ENCODE measurements at places on chromosomes 4 and X. TPM values are rescaled to one million over a fixed set of nuclear protein-coding genes. Genes with fewer than 3 reads are reported as not detected.

The PLXNB3 gene
- polyA plus RNA-seq, result not detected

The PRDM8 gene
- polyA plus RNA-seq, result 1.2 TPM

DNA sequence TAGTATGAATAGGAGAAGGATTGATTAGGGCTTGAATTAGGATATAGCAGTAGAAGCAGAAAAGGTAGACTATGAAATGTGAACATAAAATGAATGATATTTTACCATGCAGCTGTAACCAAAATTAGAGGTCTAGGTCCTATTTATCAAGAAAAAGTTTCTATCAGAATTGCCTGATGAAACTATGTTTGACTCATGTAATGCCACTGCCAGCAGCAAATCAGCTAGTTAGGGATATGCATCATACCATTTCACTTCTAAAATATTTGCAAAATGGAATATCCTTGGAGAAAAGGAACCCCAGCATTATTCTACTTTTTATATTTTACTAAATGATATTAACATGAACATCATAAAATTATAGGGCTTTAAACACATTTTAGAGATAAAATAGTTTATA lies 188.4 kb downstream of the WDFY3 start:
- DNase-seq, result no peak

- DNase-seq, result peak; percentile 88
These were observed 7.6 kb upstream of the OPHN1 start for GRCh38 chrX:68440940-68441339.

- DNase-seq, result no peak
These were observed 22.7 kb upstream of the GAB1 start for GRCh38 chr4:143313996-143314395.

DNA sequence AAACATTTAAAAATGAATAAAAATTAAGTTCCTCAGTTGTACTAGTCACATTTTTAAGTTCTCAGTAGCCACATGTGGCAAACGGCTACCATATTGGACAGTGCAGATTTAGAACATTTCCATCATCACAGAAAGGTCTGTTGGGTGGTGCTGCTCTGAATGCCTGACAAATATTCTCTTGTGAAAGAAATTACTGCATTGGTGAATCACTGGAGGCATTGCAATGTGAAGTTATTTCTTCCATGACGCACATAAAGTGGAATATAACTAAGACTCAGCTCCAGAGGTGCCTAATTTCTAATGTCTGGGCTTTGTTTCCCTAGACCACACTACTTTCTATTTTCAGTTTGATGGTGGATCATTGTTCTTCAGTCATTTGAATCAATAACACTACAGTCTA lies 44.9 kb downstream of the CLNK start:
- DNase-seq, result no peak

DNA sequence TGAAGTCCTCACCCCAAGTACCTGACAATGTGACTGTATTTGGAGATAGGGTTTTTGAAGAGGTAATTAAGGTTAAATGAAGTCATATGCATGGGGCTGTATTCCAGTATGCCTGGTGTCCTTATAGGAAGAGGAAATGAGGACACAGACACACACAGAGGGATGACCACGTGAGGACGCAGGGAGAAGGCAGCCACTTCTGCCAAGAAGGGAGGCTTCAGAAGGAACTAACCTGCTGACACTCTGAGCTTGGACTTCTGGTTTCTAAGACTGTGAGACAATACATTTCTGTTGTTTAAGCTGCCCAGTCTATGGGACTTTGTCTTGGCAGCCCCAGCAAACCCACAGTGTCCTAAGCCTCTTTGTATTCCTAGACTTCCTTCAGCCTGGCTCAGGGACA lies 3.0 kb upstream of the SLC2A9 start:
- DNase-seq, result peak; percentile 70

All from sigmoid colon (tissue), 7 donors.